Islet precursor cell (in vitro differentiated cells): ENCODE measurements at places on chromosomes 5 and 9.
A peak's percentile ranks its signal among the peaks of the same experiment; 100 is the strongest.

GRCh38 chr9:14086495-14086894 is 227.4 kb downstream of the NFIB start:
- DNase-seq, result no peak

DNA sequence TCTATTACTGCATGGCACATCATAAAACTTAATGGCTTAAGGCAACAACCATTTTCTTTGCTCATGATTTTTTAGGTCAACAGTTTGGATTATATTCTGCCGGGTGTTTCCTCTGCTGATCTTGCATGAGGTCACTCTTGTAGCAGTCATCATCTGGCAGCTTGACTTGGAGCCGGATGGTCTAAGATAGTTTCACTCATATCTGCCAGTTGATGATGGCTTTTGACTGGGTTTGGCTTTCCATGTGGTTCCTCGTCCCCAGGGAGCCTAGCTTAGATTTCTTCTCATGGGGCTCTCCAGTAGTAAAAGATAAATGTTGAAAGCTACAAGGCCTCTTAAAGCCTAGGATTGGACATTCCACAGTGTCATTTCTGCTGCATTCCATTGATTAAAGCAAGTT is 27.4 kb downstream of the LNPEP start:
- DNase-seq, result no peak

- DNase-seq, result no peak
Observed at GRCh38 chr9:138011951-138012500, 134.4 kb downstream of the CACNA1B start.

- DNase-seq, result no peak
Observed at GRCh38 chr9:72315089-72315509, 49.9 kb downstream of the ZFAND5 start.

DNA sequence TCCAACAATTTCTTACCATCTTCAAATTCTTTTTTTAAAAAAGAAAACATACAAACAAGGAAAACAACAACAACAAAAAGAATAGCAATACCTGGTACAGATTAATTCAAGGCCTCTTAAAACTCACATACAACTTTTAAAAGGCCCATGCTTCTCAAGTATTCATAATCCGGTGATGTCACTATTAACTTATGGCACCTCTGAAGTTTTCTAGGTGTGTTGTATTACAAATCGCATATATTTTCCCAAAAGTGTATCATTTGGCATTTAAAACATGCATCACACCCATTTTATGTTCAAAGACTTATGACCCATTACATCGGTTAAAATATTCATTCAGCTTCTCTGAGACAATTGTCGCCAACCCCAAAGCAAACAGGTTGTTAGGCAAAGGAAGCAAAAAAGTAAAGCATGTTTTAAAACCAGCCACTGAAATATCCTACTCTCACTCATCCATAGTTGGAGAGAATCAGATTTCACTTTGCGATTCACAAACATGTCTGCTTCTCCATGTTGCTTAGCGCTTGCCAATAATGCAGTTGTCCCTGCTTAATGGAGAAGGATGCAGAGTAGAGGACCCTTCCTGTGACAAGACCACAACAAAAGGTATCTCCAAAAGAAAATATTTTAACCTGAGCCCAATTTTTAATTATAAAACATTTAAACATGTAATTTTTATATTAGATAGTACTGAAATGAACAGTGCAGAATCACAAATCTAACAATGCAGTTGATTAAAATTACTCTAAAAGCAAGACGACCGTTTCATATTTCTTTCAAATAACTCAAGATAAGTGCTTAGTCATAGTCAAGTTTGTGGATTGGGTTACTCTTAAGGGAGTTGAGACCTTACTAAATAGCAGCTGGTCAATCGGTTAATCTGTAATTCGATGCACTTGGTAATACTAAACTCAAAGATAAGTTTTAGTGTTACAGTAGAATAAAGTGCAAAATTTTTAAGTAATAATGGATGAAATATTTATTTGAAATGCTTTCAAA is 1.6 kb downstream of the SKP1 start:
- DNase-seq, result no peak

- DNase-seq, result peak; percentile 72
Observed at GRCh38 chr5:175797521-175798038, 73.8 kb upstream of the CPLX2 start.

- no peak for DNase-seq
Observed at GRCh38 chr9:7259544-7260241, 501.9 kb downstream of the KDM4C start.

DNA sequence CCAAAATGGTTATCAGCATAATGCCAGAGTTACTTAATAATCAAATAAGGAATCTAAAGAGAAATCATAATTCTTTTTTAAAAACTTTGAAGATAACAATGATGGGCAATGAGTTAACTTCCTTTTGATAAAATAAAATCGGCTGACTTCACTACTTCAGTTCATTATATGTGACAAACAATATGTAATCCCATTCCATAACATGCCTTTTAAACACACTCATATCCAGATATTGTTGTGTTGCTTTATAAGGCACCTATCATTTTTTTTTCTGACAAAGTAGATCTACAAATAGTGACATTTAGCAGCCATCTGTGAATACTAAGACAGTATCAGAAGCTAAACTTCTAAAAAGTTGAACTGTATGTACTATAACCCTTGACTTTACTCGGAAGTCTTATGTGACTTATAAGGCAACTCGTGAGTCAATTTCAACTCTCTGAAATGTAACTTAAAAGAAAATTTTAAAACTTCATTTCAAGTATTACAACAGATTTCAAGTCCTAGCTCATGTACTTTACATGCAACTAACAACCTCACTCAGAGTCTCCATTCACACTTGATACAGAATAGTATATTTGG is 7.5 kb downstream of the ADAMTS6 start:
- no peak for DNase-seq

- DNase-seq, result peak; percentile 68
Observed at GRCh38 chr9:35906923-35907699, 1.1 kb downstream of the HRCT1 start.

DNA sequence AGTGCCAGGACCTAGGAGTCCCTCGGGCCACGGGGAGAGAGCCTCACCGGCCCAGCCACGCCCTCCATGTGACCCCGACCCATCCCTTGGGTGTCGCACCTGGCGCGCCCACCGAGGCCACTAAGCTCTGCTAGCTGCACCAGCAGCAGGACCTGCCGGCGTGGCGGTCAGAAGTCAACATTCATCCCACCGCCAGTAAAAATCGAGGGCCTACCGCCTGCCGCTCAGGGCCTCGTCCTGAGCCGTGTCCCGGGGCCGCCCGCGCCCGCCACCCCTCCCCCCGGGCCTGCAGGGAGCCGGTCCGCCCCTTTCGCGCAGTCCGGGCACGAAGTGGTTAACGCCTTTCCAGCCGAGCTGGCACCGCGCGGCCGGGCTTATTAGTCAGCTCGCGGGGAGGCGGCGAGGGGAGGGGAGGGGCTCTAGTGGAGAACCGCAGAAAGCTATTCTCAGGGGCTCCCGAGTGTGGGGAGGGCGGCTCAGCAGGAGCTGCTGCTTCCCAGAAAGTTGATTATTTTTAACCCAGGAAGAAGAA is 124.4 kb downstream of the C9orf50 start:
- DNase-seq, result peak; percentile 98

- no peak for DNase-seq
Observed at GRCh38 chr9:80127920-80128319, 556.2 kb downstream of the TLE4 start.

DNA sequence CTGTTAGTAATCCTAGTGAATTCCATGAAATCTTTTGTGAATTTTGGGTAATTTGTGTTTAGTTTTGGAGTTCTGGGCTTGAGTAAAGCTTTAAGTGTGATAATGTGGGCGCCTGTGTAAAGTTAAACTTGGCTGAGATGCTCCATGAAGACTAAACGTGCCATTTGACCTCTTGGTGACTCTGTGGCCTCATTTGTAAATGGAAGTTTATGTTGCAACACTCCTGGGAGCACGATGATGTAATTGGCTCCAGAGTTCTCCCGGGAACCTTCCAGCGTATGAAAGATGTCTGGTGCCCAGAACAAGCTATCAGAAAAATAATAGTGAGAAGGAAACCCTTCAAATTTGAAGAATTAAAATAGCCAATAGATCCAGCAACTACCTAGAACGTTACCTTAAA is 981.2 kb downstream of the TLE4 start:
- DNase-seq, result no peak

- DNase-seq, result no peak
Observed at GRCh38 chr9:69816735-69817134, 3.9 kb upstream of the CFAP95 start.

DNA sequence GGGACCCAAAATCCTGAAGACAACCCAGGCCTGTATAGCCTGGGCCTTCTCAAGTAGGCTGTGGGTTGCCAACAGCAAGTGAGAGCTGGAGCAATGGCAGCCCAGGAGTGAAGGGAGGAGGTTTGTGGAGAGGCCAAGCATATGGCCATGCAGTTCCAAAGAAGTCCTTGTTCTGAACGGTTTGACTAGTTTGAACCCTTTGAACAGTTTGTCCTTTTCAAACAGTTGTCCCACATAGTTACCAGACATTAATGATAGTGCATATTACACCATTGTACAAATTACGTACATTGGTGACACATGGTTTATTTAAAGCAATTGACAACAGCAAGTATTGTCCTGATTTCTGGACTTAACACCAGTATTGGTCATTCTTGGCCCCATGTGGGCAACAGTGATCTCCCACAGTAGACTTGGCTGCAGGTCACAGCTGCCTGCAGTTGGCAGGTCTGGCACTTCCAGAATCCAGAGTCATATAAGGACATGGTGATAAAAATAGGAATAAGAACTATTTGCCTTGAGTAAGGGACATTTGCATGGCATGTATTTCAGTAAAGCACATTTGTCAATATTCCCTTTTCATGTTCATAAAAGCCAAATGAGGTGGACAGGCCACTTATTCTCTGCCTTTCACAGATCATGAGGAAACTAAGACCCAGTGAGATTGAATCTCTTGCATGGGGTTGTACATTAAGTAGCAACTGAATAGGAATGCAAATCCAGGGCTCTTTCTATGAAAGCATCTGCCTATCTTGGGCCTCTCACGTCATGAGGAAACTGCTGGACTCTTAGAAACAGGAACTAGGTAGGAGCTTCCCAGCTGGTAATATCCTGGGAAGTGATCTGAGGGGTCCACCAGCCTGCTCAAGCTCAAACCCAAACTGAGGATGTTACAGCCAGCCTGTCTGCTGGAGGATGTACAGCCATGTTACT is 30.3 kb downstream of the SLC25A48 start:
- DNase-seq, result no peak

DNA sequence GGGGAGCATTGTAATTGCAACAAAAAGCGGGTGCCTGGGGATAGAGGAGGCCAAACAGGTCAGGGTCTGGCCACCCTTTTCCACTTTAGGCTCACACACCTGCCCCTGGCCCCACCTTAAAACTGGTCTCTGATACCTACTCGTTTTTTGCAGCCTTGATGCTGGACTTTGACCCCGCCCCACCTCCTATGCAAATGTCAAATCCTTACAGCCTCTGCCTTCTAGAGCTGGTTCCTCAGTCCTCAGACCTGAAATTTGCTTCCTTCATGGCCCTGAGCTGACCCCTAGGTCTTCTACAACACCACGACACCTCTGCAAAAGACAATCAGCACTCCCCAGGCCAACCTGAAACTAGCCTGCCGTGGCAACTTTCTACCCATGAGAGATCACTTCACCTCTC is 37.7 kb downstream of the SMIM23 start:
- DNase-seq, result no peak

DNA sequence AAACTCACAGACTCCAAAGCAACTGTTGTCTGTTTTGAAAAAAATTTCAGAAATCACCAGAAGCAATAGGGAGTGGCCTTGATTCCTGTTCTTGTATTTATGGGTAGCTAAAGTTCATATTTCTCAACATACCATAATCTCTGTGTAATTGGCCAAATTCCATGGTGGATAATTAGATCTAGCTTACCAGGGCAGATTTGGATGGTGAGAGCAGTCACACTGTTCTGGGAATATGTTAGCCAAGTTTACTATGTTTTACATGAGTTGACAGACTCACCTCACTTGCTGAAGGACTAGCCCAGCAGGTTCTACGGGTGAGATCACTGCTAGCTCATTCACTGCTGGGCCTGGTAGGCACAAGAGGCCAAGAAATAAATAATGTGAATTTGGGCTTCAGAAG is 32.7 kb upstream of the CDKN2B start:
- DNase-seq, result peak; percentile 79

- DNase-seq, result no peak
Observed at GRCh38 chr5:160685219-160685618, 166.8 kb downstream of the ATP10B start.

GRCh38 chr5:95216136-95216955 is 68.5 kb downstream of the MCTP1 start:
- DNase-seq, result no peak

- DNase-seq, result no peak
Observed at GRCh38 chr9:95185956-95186355, 131.6 kb downstream of the FANCC start.

DNA sequence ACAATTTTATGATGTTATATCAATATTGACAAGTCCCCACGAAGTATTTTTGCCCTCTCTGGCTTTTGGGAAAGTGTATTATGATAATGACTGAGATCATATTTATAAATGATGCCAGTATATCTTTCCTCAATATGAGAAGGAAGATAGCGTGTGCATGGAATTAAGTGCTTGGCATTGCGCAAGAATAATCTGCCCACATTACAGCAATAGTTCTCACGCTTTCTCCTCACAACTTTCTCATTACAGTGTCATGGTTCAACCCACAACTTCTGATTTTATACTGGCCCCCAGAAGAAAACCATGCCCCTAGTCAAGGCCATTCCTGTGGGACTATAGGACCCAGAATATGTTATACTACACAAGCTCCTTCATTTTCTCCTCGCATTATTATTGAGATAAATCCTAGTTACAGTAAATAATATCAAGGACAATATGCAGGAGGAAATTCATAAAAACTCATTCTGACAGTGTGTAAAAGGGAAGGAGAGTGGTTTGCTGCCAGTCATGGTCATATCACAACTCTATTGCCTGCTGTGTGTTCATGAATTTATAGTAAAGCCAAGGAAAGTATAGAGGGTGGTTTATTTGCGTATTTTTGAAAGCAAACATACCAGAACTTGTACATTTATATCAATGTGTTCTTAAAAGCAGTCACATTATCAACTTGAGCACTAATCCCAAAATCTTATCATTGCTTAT is 114.1 kb downstream of the PIK3R1 start:
- no peak for DNase-seq

- no peak for DNase-seq
Observed at GRCh38 chr5:15700373-15700772, 200.4 kb downstream of the FBXL7 start.

DNA sequence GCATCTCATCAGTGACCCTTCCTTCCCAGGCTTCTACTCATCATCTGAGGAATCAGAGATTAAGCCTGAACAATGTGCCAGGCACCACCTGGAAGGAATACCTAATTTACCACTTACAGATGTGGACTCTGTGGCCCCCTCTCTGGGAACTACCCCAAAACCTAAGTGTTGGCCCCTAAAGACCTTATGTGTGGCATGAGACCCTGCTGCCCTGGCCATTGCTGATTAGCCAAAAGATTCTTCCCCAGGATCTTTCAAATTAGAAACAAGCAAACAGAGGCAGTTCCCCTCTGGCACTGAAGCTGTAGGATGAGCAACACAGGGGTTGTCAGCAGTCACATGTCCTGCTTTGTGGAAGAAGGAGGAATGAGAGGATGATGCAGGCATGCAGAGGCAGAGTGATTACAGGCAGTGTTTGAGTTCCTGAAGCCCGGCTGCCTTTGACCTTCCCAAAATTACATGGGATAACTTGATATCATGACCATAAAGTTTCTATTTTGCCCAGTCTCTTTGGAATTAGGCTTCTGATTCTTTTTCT is 10.6 kb downstream of the SPINK4 start:
- DNase-seq, result no peak
